ENCODE measurements at places on chromosomes 2 and 18. TPM values are rescaled to one million over a fixed set of nuclear protein-coding genes. Genes with fewer than 3 reads are reported as not detected.

GRCh38 chr18:44731530-44732237 is 51.0 kb downstream of the SETBP1 start:
- no peak overlapping the region for H3K27ac ChIP-seq
- H3K4me1 ChIP-seq = no peaks in the 10 kb centered on the region
- no peak for DNase-seq

GRCh38 chr18:36095936-36096519 is 28.7 kb upstream of the RPRD1A start:
- H3K27me3 ChIP-seq = no peaks in the 10 kb centered on the region
- H3K27ac ChIP-seq = no peak overlapping the region
- DNase-seq = peak; percentile 72
- H3K4me3 ChIP-seq = no peak overlapping the region
- H3K4me1 ChIP-seq = no peaks in the 10 kb centered on the region
- no peaks in the 10 kb centered on the region for H3K36me3 ChIP-seq

DNA sequence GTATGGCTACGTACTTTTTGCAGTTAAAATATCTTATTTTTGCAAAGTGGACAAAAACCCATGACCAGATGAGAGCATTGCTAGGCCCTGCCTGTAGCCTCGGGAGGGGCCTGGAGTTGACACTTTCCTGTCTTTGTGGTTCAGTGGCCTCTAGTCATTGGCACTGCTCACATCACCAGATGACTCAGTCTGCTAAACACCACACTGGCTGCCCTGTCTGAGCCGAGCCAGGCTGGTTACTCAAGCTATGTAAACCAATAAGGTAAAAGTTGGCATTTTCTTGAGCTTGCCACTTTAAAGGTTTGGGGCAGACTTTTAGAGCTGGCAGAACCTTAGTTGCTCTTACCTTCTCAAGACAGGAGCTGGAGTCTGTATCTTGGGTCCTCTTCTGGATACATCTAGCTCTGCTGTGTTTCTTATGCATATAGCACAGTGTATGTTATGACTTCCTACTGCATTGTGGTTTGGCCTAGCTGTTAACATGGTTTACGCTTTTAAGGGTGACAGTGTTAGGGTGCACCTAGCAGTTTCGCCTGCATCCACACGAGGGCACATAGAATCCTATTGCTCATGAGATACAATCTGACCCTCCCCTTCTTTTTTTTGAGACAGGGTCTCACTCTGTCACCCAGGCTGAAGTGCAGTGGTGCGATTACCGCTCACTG is 76.4 kb downstream of the AP1S3 start:
- DNase-seq = peak; percentile 64
- no peak overlapping the region for H3K4me3 ChIP-seq
- H3K36me3 ChIP-seq = no peaks in the 10 kb centered on the region
- H3K27ac ChIP-seq = no peak overlapping the region
- no peaks in the 10 kb centered on the region for H3K27me3 ChIP-seq

- no peaks in the 10 kb centered on the region for H3K27me3 ChIP-seq
- H3K4me1 ChIP-seq = peaks cover 1% of the 10 kb centered on the region
- no peak for DNase-seq
- no peak overlapping the region for H3K4me3 ChIP-seq
- no peak overlapping the region for H3K27ac ChIP-seq
Observed at GRCh38 chr2:76275788-76276187, 565.1 kb upstream of the GCFC2 start.

- no peak for DNase-seq
- H3K27me3 ChIP-seq = no peaks in the 10 kb centered on the region
- H3K27ac ChIP-seq = no peak overlapping the region
- H3K4me3 ChIP-seq = no peak overlapping the region
- H3K4me1 ChIP-seq = peaks cover 11% of the 10 kb centered on the region
- H3K36me3 ChIP-seq = no peaks in the 10 kb centered on the region
Observed at GRCh38 chr2:158796652-158797051, 1.5 kb downstream of the DAPL1 start.

Gene DHRS9
- total RNA-seq = not detected

Gene CD207
- total RNA-seq = not detected

Gene ITPRIPL1
- total RNA-seq = 9.3 TPM

Data from GM23338 (cell line).